ENCODE measurements at places on chromosomes 2 and 18.
A peak's percentile ranks its signal among the peaks of the same experiment; 100 is the strongest.

DNA sequence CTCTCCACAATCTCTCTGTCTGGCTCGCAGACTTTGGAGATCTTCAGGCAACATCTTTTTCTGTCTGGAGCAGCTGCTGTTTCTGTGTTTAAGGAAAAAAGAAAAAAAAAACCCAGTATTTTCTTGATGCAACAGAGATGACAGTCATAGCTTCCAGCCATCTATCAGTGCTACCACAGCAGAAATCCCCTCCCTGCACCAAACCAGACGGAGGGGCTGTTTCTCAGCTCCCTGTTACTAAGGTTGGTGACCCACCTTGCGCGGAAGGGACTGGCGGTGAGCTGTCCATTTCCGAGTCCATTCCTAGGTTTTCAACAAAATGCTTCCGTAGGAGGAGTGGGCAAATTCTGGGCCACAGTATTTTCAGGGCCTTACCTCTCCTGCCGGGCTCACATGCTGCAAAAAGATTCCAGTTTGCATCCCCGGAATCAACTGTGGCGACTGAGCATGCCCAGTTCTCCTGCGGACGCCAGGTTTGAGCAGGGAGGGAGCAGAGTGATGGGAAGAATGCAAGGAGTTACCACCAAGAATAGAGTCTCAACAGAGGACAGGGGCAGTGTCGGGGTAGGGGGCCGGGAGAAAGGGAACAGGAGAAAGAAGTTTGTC lies 1.2 kb downstream of the SLC4A10 start:
- no peak for DNase-seq

DNA sequence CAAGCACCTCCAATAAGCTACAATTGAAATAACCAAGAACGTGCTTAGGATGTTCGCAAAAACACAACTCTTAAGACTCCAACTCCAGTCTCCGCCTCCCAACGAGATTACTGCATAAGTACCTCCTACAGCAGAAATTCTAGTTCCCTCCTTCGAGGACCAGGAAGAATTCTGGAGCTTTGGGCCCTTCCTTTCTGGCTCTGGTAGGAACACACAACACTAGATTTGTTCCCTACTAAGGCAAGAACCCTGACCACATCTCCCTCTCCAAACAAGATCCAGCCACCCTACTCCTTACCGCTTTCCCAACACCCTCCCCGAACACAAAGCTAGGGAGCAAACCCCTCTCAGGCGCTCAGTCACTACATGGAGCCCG lies 721 bp downstream of the ADAM17 start:
- peak; percentile 62 for DNase-seq

DNA sequence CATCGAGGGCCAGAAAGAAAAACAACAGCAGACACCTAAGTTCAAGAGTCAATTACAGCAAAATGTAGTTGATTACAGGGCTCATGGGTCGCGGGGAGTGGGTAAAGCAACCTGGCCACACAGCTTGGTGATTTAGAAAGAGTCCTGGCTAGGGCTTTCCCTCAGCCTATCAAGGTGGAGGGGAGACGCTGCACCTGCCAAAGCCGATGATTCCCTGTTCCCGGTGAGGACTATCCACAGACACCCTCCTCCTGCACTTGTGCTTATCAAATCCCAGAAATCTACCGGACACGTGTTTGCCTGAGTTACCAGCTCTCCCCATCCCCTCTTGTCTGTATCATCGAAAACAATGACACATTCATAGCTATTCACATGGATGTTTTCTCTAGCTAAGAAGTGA lies 7.0 kb upstream of the SOX11 start:
- DNase-seq, result no peak

GRCh38 chr2:27655155-27655951 lies 8.1 kb downstream of the SUPT7L start:
- no peak for DNase-seq

DNA sequence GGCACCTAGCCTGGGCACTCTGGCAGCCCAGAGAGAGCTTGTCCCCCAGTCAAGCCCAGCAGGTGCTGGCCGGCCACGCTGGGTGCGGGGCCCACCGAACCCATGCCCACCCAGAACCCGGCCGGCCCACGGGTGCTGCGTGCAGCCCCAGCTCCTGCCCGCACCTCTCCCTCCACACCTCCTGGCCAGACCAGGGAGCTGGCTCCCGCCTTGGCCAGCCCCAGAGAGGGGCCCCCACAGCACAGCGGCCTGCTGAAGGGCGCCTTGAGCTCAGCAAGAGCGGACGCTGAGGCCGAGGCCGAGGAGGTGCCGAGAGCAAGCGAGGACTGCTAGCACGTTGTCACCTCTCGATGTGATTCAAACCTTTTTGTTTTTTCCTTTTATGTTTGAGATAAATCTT lies 407.0 kb upstream of the KCNJ3 start:
- no peak for DNase-seq

DNA sequence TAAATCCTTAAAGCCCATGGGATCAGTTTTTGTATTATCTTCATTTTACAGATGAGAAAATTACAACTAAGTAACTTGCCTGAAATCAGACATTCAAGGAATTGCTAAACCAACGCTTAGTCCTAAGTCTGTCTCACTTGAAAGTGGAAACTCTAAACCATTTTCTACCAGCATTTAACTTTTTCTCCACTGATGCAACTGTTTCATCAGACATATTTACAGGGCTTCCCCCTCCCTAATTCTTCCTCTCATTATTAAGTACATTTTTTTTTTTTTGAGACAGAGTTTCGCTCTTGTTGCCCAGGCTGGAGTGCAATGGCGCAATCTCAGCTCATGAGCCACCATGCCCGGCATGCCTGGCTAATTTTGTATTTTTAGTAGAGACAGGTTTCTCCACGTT lies 88.6 kb downstream of the ACVR1C start:
- DNase-seq, result no peak

DNA sequence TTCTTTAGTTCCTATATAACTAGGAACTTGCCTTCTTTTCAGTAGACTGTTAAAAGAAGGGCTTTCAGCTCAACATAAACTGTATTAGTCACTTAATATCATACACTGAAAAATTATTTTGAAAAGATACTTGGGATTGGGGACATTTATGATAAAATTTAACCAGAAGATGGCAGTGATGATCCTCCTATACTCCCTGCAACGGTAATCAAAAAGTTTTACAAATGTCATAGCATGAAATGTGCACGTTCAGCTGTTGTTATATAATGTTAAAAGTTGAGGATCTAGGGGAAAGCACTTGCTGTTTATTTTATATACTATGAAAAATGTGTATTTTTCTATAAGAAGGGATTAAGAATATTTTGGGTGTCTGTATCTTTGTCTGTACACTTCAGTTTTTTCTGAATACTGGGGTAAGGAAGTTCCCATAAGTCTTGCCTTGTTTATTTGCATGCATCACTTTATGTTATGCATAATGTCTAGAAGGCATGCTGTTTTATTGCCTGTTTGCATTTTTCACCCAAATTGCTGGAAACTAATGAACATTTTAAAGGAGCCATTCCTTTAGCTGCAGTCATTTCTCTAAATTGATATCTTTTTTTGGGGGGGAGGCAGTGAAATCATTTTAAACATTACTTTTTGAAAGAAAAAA lies 19.0 kb downstream of the DYNC1I2 start:
- no peak for DNase-seq

GRCh38 chr2:100411841-100412292 lies 5.6 kb downstream of the CHST10 start:
- no peak for DNase-seq

DNA sequence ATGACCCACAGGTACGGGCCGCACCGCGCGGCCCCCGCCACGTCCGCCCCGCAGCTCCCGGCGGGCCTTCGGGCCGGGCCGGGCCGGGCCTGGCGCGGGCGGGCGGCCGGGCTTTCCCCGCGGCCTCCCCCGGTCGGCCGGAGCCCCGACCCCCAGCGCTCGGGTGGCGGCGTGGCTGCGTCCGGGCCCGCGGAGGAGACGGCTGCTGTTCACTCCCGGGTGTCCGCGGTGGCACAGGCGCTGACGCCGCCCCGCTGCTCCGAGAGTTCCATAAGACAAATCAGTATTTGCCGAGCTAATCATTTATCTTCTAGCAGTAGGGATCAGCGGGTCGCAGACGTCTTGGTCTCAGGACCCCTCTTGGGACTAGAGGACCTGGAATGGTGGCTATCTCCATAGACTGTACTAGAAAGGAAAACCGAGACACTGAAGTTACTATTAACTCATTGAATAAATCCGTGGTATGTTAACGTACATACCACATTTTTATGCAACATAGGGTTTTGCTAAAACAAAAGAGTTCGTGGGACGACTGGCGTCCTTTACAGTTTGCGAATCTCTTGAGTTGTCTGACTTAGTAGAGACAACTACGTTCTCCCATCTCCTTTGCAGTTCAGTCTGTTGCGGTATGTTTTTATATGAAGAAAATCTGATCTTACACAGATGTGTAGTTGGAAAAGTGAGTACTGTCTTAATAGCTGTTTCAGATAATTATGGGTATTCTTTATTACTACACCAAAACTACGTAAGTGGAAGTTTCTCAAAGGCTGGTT lies 500 bp downstream of the LIMS1 start:
- no peak for DNase-seq

GRCh38 chr2:150700666-150701580 lies 213.5 kb upstream of the RND3 start:
- no peak for DNase-seq

All from AG09309 (cell line).